ENCODE measurements at places on chromosomes 2 and 18.

- DNase-seq = no peak
These were observed 44.0 kb downstream of the MYL12B start for GRCh38 chr18:3305933-3306332.

GRCh38 chr2:134137182-134137611 is 116.7 kb upstream of the MGAT5 start:
- no peak for DNase-seq

DNA sequence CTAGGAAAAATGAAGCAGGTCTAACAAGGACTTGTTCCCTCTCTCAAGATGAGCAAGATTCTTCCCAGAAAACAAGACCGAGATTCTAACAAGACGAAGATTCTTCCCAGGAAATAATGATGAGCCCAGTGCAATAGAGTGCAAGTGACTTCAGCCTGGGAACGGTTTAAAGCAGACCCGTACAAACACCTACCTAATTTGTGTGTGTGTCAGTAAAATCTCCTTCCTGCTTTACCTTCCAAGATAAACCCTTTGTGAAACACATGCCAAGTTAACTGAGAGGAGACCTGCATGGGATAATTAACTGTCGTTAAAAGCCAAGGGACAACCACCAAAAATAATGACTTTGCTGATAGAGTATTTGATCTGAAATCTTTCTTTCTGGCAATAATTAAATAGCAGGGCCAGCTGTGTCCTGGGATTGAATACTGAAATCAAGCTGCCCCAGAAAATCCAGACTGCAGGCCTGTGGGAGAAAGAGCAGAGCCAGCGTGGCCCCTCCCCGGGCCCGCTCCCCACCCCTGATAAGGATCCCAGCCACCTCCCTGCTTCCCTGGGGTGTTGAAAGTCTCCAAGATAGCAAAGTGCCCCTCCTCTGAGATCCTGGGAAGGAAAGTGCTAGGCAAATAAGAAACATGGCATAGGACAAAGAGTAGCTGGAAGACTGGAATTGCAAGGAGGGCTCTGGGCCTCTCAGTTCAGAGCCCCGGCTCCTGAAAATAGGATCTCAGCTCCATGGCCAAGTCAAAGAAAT is 145.5 kb downstream of the CYP26B1 start:
- no peak for DNase-seq

DNA sequence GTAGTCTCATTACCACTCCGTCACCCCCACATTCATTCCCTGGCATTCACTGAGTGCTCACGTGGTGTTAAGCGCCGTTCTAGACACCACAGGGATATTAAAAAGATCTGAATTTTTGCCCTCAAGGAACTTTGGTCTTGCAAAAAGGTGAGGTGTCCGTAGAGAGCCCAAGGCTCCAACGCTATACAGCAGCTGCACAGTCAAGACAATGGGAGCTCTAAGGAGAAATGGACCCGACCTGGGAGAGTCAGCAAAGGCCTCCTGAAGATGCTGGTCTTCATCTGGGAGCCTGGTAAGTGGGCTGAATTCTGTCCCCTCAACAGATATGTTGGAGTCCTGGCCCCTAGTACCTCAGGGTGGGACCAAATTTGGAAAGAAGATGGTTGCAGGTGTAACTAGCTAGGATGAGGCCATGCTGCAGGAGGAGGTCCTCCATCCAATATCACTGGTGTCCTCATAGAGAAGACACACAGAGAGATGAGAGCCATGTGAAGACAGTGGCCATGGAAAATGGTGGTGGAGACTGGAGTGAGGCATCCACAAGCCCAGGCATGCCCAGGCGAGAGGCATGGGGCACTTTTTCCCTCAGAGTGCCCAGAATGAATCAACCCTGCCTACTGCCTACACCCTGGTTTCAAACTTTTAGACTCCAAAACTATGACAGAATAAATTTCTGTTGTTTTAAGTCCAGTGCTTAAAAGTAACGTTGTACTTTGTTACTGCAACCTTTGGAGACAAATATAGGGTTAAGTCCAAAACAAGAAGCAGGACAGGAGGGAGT is 247.3 kb downstream of the TTC32 start:
- no peak for DNase-seq

GRCh38 chr2:142872882-142873724 is 4.4 kb upstream of the KYNU start:
- no peak for DNase-seq

DNA sequence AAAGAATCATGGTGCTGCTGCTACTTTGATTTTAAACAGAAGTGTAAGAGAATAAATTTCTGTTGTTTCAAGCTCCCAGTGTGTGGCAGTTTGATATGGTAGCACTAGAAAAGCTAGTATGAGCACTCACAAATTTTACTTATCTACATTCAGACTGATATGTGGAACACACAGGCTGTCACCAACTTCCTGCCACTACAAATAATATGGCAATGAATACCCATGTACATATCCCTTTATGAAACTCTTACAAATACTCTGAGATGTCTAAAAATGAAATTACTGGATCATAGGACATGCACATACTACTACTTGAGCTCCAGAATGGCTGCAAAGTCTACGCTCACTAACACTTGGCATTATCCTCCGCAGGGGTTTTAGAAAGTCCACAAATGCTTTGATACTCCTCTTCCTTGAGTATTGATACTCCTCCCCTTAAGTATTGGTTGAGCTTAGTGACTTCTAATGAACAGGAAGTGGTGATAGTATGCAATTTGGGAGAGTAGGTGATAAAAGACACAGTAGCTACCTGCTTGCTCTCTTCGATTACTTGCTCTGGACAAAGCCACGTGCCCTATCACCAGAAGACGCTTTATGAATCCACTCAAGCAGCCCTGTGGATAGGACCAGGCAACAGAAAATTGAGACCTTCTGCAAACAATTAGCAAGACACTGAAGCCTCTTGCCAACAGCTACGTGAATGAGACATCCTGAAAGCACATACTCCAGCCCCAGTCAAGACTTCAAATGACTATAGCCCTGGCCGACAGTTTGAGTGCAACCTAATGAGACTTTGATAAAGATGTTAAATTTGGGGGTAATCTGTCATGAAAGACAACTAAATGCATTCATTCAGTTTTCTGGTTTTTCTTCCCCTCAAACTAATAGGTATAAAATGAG is 35.4 kb downstream of the FBXO11 start:
- DNase-seq = no peak

DNA sequence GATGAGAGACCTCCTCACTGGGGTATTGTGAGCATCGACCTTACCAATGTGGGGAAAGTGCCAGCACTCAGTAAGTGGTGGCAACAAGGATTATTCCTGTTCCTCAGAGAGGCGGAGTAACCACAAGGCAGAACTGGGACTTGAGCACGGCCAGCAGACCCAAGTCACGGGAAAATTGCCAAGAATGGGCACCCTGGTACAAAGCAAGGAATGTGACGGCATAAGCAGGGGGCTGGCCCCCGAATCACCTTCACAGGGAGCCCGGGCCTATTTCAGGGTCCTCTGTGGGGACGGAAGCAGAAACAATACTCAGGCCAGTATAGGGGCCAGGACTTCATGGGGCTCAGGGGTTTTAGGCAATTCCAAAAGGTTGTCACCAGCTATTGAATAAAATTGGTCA is 25.4 kb downstream of the CENPA start:
- DNase-seq = no peak

DNA sequence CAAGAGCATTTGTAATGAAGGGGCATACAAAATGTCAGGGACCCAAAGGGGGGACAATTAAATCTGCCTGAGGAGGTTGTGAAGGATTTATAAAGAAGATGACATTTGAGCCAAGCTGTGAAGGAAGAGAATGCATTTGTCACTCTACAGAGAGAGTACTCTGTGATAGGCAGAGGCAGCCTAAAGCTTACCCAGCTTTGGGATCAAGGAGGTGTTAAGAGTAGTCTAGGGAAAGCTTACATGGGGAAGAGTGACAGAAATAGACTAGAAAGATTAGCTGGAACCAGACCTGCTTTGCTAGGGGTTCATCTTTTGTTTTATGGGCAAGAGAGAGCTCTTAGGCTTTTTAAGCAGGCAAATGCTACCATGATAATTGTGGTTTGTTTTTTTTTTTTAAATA is 169.1 kb upstream of the CYP26B1 start:
- no peak for DNase-seq

DNA sequence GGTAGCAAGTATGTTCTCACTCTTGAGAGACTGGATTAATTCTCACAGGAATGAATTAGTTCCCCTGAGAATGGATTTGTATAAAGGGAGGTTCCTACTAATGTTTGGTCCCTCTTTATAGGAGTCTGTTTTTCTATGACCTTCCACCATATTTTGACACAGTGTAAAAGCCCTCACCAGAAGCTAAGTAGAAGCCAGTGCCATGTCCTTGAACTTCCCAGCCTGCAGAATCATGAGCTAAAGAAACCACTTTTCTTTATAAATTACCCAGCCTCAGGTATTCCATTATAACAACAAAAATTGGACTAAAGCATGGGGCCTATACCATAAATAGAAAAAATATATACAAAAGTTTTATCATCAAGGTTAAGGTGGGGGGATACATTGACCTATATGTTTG is 227.9 kb upstream of the DTNA start:
- no peak for DNase-seq

DNA sequence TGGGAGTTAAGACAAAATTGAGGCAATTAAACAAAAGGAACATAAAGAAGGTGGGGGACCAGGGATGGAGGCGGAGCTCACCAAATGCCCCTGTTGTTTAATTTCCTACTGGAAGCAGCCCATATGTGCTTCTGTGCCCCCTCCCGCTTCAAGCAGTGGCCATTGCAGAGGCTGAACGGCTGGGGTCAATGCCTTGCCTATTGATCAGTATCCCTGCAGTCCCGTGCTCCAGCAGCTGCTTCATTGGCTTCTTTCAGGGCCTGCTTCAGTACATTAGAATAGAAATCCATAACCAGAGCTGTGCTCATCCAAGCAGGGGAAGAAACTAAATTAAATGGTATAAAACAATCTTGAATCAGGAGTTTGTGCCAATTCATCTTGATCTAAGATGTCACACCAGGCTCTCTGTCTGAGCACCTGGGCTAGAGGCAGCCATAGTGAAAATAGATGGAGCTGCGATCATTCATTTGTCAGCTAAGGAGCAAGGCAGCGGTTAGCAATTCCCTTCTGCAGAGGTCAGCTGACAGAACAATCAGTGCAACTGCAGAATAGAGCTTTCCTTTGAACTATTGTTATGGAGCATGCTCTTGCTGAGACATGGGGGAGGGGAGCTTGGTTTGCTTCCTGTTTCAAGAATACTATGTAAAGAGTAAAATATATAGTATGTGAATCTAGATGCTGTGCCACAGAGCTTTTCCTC is 222.4 kb downstream of the WDR7 start:
- peak; percentile 75 for DNase-seq

DNA sequence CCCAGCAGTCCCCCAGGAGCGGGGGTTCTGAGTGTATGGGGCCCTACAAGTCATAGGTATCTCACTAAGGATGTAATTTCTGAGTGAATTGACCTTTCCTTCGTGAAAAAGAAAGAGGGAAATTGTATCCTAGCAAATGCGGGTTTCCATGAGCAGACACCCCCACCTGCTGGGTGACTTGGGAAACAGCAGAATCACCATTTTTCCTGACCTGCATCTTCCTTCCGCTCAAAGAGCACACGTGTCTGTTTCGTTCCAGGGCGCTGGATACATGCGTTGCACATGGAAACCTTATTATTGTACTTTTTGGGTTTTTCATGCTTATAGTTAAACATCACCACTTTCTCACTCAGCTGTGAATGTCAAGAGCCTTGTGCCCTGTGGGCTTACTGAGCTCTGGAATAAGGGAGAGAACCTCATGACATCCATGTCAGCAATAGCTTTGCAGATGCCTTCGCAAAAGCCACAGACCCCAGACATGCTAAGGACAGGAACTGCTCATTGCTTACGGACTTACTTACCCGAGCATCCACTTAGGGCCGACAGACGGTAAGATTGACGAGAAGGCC is 132.8 kb downstream of the TPO start:
- DNase-seq = no peak

- DNase-seq = no peak
These were observed 108.3 kb downstream of the ATL2 start for GRCh38 chr2:38268691-38269327.

- DNase-seq = no peak
These were observed 114.0 kb downstream of the GATA6 start for GRCh38 chr18:22283397-22283796.

GRCh38 chr2:26721115-26722032 is 28.9 kb downstream of the KCNK3 start:
- DNase-seq = no peak

GRCh38 chr2:64005707-64006356 is 13.4 kb downstream of the VPS54 start:
- no peak for DNase-seq

DNA sequence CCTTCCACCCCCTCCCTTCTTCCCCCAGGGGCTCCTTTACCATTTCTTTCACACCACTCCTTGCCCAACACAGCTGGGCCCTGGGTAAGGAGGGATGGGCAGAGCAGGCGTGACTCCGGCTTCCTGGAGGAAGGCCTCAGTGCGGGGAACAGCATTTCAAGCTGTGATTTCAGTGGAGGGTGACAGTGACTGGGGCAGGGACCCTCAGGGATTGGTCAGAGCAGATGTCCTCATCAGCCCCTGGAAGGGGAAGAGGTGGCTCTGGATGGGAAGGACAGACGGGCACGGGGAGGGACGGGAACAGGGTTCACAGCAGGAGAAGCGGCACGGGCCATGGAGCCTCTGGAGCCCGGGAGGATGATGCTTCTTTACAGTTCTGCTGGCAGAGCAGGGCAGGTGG is 130.8 kb upstream of the TWIST2 start:
- no peak for DNase-seq

GRCh38 chr2:197433780-197434438 is 919 bp downstream of the SF3B1 start:
- no peak for DNase-seq

GRCh38 chr2:7633566-7634153 is 716.4 kb downstream of the RNF144A start:
- no peak for DNase-seq

DNA sequence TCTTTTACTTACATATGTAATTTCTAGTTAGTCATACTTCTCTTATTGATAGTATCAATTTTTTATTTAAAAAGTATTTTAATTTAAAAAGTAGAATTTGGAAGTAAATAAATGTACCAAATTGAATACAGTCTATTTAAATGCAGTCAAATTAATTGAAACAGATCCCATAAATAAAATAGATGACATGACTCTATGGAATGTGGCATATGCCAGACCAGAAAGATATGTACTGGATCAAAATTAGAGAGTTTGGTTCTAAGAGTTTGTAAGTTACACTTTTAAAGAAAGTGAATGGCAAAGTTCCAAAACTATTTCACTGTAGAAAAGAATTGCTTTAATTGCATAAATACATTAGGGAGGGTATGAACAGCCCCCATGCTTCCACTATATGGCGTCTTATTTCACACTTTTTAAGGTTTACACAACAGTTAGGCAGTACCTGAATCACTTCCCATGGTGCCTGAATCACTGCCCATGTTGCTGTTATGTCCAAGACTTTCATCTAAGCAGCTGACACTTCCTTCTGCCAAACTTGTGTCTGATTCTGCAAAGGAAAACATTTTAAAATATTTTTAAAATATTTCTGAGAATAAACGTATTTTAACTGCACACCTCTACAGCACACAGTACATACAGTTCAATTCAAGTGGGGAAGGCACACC is 25.2 kb downstream of the IFIH1 start:
- DNase-seq = no peak
